Activated T-cell treated with anti-CD3 and anti-CD28 coated beads, Interleukin-2, amount 50 U/mL, for 72 hours (primary cell): ENCODE measurements at places on chromosomes 1 and 21. TPM values are rescaled to one million over a fixed set of nuclear protein-coding genes. Genes with fewer than 3 reads are reported as not detected.

DNA sequence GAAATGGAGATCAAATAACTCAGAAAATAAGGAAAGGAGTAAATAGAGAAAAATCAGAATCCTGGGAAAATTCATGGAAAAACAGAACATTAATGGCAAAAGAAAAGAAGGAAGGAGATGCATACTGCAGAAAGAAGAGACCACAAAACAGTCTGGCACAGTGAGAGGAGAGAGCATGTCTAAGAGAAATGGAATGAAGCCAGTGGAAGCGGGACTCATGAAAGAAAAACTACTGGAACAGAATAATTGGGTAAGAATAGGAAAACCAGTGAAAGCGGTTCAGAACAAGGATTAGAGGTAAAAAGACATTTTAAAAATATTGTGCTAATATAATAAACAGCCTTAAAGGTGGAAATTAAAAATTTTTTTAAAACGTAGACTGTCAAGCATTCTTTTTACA, 93.6 kb upstream of the GREM2 start:
- no peak for DNase-seq

DNA sequence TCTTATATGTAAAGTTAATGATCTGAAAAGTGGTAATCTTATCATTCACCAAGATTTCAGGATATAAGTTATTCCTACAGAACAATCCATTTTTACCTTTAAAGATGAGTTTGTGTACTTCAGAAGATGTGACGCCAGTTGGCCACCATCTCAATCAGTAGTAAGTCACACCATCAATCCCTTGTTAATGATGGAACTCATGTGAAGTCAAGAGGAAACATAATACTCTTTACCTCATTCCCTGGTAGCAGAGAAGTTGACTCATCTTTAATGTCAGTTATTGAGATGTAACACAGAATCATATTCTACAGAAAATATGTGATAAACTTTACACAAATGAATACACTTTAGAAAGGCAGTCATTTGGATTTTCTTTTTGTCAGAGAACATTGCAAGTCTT, 38.2 kb downstream of the MRPL39 start:
- DNase-seq, result no peak

GRCh38 chr1:191993549-191993948, 164.7 kb upstream of the RGS18 start:
- DNase-seq, result no peak

GRCh38 chr21:41692185-41692565, 74.7 kb downstream of the RIPK4 start:
- no peak for DNase-seq

DNA sequence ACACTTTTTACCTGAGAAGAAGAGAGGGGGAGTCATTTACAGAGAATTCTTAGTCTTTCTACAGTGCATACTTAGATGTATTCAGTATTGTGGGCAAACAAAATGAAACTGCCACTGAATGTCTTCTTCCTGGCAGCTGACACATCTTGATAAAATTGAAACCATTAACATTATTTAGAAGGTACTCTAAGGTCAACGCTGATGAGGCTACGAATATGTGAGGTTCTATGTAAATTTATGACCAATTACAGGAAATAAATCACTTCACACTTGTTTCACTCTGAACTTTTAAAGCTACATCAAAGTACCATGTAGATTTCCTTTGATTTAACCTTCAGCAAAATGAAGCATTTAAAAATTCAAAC, 51.3 kb upstream of the GFI1 start:
- peak; percentile 30 for DNase-seq

- no peak for DNase-seq
These were observed 114.2 kb downstream of the TBX19 start for GRCh38 chr1:168394858-168395257.

DNA sequence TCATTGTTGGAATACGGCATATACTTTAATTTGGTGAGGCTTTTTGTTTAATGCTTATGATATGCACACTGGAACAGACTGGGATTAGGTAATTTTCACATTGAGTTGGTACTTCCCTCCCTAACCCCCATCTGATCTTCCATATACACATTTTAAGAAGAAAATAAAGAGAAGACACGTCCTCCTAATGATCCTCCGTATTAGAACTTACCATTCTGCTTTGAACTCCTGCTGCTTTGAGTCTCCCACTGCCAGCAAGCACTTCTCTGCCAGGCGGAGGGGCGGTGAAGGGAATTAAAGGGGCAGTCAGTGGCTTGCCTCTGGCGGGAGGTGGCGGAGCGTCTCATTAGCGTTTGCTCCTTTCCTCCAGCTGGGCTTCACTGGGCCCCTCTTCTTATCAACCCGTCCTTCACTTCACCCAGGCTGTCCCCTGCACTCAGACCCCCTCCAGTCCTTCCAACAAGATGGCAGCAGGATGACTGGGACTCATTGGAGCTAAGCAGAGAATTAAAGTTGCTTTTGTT, 433.4 kb downstream of the KIF26B start:
- no peak for DNase-seq

- no peak for DNase-seq
These were observed 23.7 kb downstream of the IRF2BP2 start for GRCh38 chr1:234586304-234586703.

DNA sequence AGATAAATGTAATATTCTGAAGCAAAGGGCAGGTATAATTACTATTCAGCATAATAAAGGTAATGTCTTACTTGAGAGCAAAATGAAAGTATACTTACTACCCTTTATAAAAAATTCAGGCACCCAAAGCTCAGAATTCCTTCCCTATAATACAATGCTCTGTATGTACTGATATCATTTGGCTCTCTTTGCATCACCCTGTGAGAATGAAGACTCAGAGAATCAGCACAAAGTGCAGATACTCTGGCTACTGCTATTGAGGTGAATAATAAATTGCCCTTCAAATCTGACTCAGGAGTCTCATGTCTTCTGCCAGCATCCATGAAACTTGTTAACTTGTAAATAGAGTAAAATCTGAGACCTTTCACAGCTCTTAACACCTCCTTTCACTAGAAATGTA, 108.5 kb upstream of the KCTD3 start:
- DNase-seq, result no peak

DNA sequence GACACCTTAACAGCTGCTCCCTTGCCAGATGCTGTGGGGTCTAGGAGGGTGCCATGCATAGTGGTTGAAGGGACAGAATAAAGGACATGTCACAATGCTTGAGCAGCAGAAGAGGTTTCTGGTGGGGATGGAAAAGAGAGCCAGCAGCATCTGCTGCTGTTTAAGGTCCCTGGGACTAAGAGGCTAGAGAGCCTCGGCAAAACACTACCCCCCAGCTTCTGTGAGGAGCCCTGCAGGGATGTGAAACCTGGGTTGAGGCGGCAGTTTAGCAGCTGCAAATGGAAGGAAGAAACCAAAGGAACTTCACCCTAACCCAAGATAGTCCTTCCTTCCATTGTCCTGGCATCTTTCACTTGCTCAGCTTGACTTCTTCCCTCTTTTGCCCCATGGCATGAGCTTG, 39.4 kb downstream of the PLXNA2 start:
- no peak for DNase-seq

- DNase-seq, result no peak
These were observed 443.9 kb downstream of the KIF26B start for GRCh38 chr1:245598524-245599305.

- no peak for DNase-seq
These were observed 186.9 kb downstream of the RRAGC start for GRCh38 chr1:38672692-38673091.

- DNase-seq, result no peak
These were observed 974.6 kb downstream of the TTLL7 start for GRCh38 chr1:83024251-83024767.

DNA sequence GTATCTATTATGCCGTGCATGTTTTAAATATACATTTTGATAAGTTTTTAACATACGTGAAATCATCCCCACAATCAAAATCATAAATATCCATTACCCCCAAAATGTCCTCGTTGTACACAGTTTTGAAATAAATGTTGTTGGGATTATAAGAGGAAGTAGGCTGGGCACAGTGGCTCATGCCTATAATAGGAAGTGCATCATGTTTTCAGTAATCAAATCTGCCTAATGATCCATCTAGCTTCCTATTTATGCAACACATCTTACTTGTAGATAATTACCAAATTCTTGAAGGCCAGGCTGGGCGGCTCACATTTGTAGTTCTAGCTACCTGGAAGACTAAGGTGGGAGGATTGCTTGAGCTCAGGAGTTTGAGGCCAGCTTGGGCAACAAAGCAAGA, 15.0 kb upstream of the IFNGR2 start:
- DNase-seq, result no peak

GRCh38 chr1:169574336-169574735, 11.9 kb downstream of the F5 start:
- no peak for DNase-seq

The GSTM3 gene
- total RNA-seq, result 13.3 TPM

The DCST1 gene
- 0.10 TPM for total RNA-seq

The ADAMTS5 gene
- total RNA-seq, result not detected
